ENCODE measurements at places on chromosomes 7 and 10.

- DNase-seq: no peak
Measured at GRCh38 chr10:1160561-1161314, 104.6 kb downstream of the WDR37 start.

GRCh38 chr7:91383905-91384274 lies 119.7 kb downstream of the FZD1 start:
- no peak for DNase-seq

DNA sequence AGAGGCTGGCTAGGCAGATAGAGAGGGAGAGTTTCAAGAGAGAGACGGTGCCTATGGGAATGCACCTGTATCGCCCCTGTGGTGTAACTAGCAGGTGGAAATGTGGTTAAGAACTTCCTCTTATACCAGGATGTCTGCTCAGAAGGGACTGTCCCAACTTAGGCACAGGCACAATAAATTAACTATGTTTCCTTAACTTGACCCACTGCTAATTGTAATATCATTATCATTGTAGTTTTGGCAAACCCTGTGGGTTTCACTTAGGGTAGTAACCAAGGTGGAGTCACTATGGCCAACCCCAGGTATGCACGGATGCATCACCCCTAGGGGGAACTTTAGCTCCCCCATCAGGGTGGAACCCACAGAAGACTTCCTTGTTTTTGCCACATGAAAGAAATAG lies 455.7 kb downstream of the DGKB start:
- DNase-seq: no peak

- DNase-seq: no peak
Measured at GRCh38 chr10:62900829-62901571, 84.8 kb upstream of the EGR2 start.
